ENCODE measurements at places on chromosomes 1 and 21. TPM values are rescaled to one million over a fixed set of nuclear protein-coding genes. Genes with fewer than 3 reads are reported as not detected.

ASCL5 gene
- not detected for total RNA-seq

CHD5 gene
- 0.02 TPM for total RNA-seq

DNAI4 gene
- total RNA-seq = 1.9 TPM

UBXN11 gene
- total RNA-seq = 39.0 TPM

TBX15 gene
- not detected for total RNA-seq

OR2T29 gene
- total RNA-seq = not detected

MTARC1 gene
- total RNA-seq = not detected

GRHL3 gene
- not detected for total RNA-seq

FAM72C gene
- total RNA-seq = 12.6 TPM

TRPM2 gene
- total RNA-seq = 37.3 TPM

All from activated naive CD4-positive, alpha-beta T cell treated with anti-CD3 and anti-CD28 coated beads, Interleukin-2, amount 10 ng/mL, durations not matched to agents 5 hours and 36 hours (primary cell).